ENCODE measurements at places on chromosomes 3 and 15.

DNA sequence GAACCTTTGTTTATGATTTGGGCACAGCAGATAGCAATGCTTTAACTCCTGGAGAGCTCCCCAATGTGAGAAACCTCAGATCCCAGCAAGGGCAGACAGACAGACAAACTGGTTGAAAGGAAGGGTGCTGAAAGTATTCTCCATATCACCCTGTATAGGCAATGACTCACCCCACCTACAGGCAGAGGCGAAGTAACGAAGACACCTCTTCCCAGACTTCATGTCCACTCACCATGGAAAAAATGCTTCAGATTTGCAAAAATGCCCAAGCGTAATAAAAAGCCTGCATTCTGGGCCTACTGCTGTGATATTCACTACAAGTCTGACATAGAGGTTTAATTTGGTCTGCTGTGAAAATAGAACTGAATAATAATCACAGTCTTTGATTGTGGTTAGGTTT, 50.5 kb downstream of the THBS1 start:
- no peak for DNase-seq

GRCh38 chr3:191020730-191021396, 158.4 kb upstream of the GMNC start:
- DNase-seq: no peak

DNA sequence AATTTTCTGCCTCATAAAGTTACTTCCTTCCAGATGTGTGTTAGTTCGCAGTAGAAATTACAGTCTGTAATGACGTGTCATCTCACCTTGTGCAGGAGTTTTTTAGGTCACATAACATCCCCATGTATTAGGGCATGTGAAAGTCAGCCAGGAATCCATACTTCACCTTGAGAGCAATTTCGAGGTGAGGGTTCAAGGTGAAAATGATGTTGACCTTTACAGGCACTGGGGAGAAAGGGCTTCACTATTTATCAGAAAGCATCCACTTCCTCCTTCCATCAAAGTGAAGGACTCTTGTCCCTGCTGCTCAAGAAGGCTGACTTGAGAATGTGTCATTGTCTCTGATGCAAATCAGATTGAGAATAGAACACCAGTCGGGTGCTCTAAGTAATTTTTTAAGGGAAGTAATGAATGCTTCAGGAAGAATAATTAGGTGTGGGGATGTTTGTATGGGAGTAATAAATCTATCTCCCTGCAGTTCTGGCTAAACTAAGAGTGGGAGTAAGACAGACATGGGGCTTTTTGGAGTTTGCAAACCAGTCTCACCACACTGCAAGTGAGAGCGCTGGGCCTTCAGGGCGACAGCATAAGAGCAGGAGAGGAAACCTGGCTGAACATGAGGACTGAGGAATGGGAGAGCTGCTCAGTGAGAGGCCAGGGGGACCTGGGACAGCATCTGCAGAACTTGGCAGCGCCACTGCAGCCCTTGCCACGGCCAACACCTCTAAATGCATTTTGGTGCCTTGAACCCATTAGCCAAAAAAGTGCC, 85.9 kb upstream of the IL12A start:
- DNase-seq: no peak

- DNase-seq: no peak
These were observed 50.6 kb downstream of the KY start for GRCh38 chr3:134600206-134600605.

GRCh38 chr15:101445562-101446517, 43.7 kb downstream of the PCSK6 start:
- DNase-seq: no peak

- DNase-seq: no peak
These were observed 210.4 kb upstream of the ARRDC4 start for GRCh38 chr15:97750060-97750459.

GRCh38 chr3:193342551-193342950, 36.0 kb downstream of the ATP13A5 start:
- no peak for DNase-seq

GRCh38 chr3:183638101-183638852, 2.9 kb downstream of the KLHL24 start:
- DNase-seq: no peak
